ENCODE measurements at places on chromosomes 2 and 18.

GRCh38 chr2:239436669-239437335, 36.0 kb upstream of the HDAC4 start:
- no peak for DNase-seq

DNA sequence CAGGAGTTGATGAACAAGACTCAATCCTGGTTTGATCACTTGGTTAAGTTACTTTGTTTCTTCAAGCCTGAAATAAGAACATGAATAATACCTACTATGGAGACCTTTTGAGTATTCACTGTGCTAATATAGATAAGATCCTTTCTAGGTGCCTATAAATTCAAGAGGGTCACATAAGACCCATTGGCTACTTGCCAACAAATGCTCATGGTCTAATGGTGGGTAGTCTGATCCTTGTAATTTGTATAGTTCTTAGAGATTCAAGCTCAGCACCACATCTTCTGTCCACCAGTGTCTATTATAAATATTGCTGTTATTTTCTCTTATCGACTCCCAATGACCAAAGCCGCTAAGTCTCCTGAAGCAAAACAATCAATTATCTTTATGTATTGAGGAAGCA, 27.4 kb upstream of the ACSL3 start:
- no peak for DNase-seq

DNA sequence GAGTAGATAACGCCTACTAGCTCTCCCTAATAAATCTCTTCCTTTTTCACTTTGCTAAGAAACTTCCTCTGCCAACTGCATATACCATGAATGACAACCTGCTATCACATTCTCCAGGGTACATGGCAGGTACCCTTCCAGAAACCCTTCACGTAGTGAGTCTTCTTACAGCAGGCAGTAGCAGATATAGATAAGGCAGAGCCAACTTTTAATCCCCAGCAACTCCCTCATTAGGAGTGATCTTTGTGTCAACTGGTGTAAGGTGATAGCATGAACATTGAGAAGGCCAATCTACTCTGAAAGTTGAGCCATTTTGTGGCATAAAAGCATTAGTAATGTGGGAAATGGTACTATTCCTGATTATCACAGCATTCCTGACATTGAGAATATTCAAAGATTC, 5.7 kb upstream of the STK17B start:
- no peak for DNase-seq

GRCh38 chr18:79904357-79905147, 46.9 kb downstream of the SLC66A2 start:
- DNase-seq, result no peak

DNA sequence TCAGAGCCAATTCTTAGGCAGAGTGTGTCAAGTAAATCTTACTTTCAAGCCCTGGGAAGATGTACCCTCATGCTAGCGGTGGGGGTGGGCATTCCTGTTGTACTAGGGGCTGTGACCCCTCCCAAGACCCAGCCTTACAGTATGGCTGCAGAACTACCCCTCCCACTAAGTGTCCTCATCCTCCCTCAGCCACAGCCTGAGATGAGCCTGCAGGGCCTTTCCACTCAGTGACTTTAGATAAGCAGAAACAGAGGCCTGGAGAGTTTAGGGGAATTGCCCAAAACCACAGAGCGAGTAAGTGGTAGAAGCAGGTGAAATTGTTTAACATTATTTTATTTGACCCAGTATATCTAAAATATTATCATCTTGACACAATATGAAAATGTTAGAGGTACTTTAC, 36.6 kb downstream of the TTC32 start:
- DNase-seq, result no peak

DNA sequence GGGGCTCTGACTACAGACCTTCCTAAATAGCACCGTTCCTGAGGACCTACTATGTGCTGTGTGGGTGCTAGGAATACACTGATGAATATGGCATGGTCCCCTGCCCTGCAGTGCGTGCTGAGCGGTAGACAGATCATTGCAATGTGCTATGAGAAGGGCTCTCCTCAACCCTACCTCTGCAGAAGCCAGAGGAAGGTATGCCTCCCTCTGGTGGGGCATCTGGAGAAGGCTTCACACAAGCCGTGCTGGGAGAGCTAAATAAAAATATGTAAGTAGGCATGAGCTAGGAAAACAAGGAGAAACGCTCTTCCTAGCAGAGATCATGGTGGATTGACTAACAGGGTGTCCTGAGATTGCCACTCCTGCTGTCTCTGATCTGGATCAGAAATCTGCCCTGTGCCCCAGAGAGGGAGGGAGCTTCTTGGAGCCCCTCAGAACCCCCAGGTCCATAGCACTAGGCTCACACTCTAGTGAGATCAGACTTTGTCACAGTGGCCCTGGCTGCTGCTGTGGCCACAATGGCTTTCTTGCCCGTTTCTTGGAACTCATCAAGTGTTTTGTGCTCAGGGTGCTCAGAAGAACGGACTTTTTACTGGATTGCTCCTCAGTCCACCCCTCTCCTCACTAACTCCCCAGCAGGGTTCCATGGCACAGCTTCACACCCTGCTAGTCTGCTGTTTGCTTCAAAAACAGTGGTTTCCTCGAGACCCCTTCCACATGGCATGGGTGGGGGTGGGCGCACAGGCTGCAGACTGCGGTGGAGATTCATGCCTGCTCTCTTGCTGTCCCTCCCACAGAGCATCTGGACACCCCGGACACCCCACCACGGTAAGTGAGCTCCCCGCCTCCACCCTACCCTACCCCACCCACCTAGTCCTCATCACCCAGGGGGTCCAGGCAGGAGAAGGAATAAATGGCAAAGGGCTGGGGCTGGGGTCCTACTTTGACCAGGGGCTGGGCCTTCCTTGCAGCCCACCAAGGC, 14.2 kb downstream of the SIGLEC15 start:
- DNase-seq, result no peak

GRCh38 chr18:63186520-63187222, 132.9 kb downstream of the BCL2 start:
- DNase-seq, result no peak

DNA sequence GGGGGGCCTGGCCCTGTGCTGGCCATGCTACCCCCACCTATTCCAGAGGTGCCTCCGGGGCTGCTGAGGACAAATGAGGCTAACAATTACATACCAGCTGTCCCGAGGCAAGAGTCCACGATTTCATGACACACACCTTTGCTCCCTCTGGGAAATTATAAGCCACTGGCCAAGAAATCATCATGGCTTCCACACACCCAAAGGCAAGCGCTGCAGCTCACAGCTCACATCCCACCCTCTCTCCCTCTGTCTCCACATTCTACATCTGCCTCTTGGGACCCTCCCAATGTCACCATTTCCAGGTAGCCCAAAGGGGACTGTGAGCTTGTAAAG, 134.4 kb downstream of the HDAC4 start:
- no peak for DNase-seq

DNA sequence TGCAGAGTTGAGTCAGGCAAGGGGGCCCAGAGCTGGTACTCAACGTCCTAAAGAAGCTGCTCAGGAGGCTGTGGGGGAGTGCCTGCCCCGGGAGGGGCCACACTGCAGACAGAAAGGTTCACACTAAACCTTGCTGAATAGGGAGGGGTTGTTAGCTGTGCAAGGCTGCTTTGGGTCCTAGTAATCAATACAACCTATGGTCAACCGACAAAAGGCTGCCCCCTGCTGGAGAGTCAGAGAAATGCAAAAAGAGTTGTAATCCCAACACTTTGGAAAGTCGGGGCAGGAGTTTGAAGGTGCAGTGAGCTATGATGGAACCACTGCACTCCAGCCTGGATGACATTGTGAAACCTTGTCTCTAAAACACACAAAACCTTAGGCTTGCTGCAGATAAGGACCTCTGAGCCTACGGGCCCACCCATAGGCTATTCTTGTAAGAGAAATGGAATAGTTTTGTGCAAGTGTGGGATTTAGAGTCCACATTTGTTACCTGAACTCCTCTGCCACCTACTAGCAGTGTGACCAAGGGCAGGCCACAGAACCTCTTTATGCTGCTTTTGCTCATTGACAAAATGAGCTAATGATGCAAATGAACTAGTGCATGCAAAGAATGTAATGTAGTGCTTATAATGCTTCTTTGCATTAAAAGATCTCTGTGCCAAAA, 81.5 kb downstream of the PRPF40A start:
- DNase-seq, result peak; percentile 38

GRCh38 chr2:161965994-161966393, 108.0 kb downstream of the DPP4 start:
- DNase-seq, result no peak

GRCh38 chr18:35693829-35694228, 112.3 kb downstream of the GALNT1 start:
- DNase-seq, result no peak

GRCh38 chr2:8382485-8382884, 299.4 kb upstream of the ID2 start:
- no peak for DNase-seq

GRCh38 chr2:174752403-174753037, 11.8 kb downstream of the CHRNA1 start:
- DNase-seq, result no peak

- no peak for DNase-seq
Measured at GRCh38 chr2:66850376-66850775, 415.5 kb downstream of the MEIS1 start.

DNA sequence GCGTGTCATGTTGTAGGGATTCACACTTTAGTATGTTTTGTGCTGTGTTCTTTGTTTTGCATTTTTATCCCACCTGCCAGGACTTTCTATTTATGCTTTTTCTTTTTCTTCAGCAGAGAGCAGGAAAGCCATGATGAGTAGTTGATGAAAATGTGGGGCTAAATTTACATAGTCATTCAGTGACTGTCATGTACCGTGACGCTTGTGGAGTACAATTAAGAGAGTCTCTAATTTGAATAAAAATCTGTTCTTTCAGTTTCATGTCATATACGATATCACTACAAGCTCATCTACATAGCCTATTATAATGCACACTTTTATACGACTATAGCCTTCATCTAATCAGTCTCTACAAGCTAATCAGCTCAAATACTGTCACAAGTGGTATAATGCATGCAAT, 112.7 kb upstream of the SPATS2L start:
- no peak for DNase-seq

GRCh38 chr2:10982931-10983701, 71.4 kb downstream of the KCNF1 start:
- DNase-seq, result no peak

DNA sequence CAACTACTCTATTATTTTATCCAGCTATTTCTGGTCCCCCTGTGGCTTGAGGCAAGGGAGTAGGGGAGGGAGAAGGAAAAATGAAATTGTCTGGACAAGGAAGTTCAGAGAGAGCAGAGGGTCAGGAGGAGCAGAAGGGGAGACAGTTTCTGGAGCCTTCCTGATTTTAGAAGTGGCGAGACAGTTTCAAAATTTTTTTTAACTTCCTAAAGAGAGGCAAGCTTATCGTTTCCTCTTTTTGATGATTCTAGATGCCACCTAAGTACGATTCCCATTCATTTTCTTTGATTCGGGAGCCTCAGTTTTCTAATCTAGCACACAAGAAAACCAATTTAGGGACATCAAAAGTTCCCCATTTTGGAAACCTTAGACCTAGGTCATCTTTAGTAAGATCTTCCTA, 96.9 kb upstream of the B3GNT2 start:
- DNase-seq, result no peak

GRCh38 chr2:8154936-8155335, 526.9 kb upstream of the ID2 start:
- no peak for DNase-seq

- no peak for DNase-seq
Measured at GRCh38 chr2:224260372-224261020, 141.4 kb downstream of the FAM124B start.

GRCh38 chr18:37284260-37284659, 281.3 kb downstream of the CELF4 start:
- no peak for DNase-seq

- no peak for DNase-seq
Measured at GRCh38 chr2:130951018-130951417, 114.3 kb downstream of the ARHGEF4 start.

- DNase-seq, result no peak
Measured at GRCh38 chr18:76986406-76986805, 146.2 kb downstream of the MBP start.

- DNase-seq, result no peak
Measured at GRCh38 chr18:71301596-71301995, 1012.8 kb downstream of the SOCS6 start.

GRCh38 chr2:176414641-176415040, 145.4 kb downstream of the MTX2 start:
- no peak for DNase-seq

GRCh38 chr2:239087046-239087710, 239.3 kb downstream of the TWIST2 start:
- no peak for DNase-seq

GRCh38 chr2:174673440-174673839, 75.8 kb upstream of the WIPF1 start:
- no peak for DNase-seq

DNA sequence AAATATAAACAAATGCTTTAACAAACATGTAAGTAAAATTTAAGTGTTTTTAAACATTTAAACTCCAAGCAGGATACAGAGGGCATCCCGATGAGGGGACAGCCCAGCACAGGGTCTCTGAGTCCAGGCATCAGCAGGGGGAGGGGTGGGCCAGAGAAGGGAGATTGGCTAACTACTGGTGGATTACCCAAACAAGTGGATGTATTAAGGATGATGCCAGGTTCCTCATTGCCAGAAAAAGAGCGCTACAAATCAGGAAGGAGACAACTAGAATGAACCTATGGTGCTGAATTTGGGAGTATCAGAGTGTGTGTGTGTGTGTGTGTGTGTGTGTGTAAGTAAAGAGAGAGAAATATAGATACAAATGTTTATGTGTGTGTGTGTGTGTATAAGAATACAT, 162.0 kb upstream of the RMP24 start:
- no peak for DNase-seq

DNA sequence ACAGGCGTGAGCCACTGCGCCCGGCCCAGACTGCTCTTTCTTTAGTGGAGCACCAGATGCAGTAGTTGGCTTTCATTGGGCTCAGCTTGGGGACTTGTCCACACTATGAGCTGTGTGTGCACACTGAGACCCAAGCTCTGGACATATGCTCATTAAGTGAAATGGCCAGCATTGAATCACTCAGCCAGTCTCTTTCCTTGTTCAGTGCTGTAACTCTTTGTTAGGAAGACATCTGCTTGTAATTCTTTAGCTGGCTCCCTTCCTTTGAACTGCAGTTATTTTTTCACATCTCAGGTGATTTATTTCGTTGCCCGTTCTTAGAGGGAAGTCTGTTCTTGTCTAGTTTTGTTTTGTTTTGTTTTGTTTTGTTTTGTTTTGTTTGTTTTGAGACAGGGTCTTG, 70.5 kb downstream of the CAB39 start:
- DNase-seq, result no peak

GRCh38 chr18:47758000-47758399, 172.5 kb downstream of the SMAD2 start:
- DNase-seq, result no peak

DNA sequence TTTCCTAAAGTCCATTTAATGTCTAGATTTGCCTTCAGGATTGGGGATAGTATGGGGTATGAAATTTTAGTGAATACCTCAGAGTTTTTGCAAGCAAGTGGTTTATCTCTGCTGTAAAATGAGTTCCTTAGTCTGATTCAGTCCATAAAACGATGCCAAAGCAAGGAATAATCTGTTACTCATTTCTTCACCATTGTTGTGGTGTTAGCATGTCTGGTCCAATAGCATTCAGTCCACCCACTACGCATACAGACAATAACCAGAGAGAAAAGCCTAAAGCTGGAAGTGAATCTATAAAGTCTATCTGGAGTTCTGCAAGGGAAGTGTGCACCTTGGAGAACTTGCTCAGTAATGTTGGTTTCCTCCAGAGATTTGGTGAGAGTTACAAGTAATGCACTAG, 12.9 kb upstream of the DPP4 start:
- DNase-seq, result no peak

Measured in stimulated activated CD8-positive, alpha-beta memory T cell treated with anti-CD3 and anti-CD28 coated beads, Interleukin-4, amount 100 ng/mL, for 1 hour (primary cell).